Heart left ventricle (tissue), 16 donors: ENCODE measurements at places on chromosomes 2 and 18.

DNA sequence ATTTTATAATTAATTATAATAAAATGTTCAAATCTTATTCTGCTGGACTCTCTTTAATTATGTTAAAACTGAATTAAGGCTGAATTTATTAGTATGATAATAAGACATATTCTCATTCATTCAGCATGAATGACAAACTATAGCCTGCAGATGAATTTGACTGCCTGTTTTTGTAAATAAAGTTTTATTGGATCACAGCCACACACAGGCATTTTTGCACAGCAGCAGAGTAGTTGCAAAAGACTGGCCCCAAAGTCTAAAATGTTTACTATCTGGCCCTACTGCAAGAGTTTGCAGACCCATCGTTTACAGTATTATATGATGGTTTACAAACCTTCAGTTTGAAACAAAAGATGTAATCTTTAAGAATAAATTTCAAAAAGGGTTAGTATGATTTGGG, 58.6 kb downstream of the RMDN2 start:
- DNase-seq = no peak

GRCh38 chr2:224518806-224519580, 66.2 kb downstream of the CUL3 start:
- no peak for DNase-seq

DNA sequence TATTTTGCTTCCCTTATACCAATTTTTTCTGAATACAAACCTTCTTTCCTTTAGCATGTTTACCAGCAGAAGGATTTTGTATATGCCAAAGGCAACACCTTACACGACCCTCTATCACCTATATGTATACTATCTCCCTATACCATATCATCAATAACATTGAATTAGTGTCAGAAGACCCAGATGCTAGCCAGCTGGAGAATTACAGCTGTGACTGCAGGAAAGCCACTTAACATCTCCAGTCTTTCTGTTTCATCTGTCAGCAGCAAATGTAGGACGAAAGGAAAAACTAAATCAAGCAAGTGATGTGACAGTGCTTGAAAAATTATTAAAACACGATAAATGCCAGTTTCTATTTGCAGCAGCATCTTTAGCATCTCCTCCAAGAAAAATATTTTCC, 193.7 kb downstream of the STK39 start:
- DNase-seq = no peak

DNA sequence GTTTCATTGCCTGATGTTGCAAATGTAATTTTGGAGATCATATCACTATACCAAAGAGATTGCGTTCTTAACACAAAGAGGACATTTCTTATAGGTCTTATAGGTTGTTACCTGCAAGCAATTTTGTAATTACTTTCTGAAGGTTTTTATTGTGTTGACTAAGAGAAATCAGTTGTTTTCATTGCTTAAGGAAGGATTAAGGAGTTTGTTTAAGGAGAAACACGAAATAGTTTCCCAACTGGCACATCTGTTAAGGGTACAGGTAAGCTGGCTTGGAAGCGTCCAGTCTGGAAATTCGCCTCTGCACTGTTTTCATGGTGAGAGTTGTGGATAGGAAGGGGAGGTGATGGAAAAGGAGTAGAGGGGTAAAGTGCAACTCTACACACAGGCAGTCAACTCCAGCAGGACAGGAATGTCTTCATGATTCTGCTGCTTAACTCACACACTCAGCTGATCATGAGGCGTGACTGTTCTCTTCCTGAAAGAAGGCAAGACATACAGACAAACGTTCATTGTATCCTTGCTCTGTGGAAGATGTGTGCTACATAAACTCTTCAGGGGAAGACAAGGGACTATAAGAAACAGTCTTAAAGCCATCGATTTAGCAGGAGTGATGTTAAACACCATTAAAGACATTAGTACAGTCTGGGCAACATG, 61.4 kb upstream of the ACSL3 start:
- no peak for DNase-seq

DNA sequence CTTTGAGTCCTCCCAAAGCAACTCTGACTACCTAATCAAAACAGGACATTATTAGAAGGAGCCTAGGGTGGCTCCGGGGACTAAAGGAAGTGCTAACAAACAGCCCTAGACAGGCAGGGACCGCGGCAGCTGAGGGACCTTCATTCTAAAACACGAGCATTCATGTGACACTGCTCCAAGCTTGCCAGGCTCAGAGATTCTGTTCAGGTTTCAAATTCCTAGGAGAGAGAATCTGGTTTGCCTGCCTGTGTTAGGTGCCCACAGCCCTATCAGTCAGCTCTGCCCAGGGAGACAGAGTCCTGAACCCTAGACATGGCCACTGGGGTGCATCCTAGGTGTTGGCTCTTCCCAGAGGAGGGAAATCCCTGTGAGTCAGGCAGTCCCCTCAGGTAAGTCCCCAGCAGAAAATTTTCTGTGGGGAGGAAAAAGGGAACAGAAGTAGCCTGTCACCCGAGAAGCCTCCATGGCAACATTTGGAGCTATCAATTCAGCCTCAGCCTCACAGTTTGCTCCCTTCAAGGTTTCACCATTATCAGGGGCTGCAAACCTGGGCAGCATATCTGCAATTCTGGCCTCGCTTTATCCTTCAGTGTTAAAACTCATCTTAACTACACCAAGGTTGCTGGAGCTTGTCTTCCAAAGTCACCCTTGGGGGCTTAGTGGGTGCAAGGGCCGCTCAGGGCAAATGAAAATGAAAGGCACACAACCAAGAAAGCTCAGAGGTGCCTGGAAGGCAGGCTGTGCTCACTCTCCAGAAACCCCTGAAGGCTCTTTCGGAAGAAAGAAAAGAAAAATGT, 28.6 kb downstream of the PCBP1 start:
- no peak for DNase-seq

DNA sequence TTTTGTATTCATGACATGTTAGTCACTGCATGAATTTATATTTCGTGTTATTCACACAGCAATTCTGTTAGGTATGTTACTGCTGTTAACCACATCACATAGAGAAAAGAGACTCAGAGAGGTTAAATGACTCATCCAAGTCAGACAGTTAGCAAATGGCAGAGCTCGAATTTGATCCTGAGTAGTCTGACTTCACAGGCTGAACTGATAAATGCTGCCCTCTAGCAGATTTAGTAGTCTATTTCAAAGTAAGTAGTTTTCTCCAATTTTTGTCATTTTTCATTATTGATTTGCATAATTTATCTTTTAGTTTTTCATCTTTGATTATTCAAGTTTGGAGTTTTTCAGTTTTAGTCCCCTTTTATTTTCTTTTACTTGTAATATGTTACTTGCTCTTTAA, 58.3 kb downstream of the WDR7 start:
- DNase-seq = no peak

GRCh38 chr2:186573531-186573930, 16.3 kb upstream of the ITGAV start:
- no peak for DNase-seq

DNA sequence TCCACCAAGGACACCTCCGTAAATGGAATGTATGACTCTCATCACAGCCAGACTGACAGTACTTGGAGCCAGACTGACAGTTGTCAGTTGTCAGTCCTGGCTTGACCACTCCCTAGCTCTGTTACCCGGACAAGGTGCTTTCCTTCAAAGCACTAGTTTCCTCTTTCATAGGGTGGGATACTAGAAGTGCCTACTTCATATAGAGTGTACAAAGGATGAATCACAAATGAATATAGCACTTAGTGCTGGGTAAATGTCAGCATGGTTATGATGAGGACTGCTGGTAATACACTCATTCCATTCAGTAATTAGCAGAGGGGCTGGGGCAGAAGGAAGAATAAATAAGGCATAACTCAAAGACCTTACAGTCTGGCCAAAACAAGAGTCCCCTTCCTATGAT, 91.4 kb downstream of the ARL4C start:
- DNase-seq = no peak

- no peak for DNase-seq
Measured at GRCh38 chr18:2706903-2707302, 51.4 kb downstream of the SMCHD1 start.

- no peak for DNase-seq
Measured at GRCh38 chr18:27685807-27686412, 491.0 kb downstream of the CDH2 start.

DNA sequence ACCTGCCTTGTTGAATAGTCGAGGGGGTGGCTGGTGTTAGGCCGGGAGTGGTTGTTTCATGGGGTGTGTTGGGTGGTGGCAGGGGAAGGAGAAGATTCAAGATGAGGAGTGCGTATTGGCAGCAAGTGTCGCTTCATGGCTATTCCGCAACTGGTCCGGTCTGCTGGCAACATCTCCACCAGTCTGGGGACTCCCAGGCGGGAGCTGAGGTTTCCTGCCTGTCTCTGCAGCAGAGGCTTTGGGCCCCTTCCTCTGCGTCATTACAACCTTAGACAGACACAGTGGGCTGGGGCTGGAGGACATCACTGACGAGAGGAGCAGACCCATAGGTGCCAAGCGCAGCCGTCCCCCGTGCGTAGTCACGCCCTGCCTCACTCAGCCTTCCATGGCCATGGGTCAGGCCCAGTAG, 64.0 kb upstream of the MCFD2 start:
- no peak for DNase-seq

DNA sequence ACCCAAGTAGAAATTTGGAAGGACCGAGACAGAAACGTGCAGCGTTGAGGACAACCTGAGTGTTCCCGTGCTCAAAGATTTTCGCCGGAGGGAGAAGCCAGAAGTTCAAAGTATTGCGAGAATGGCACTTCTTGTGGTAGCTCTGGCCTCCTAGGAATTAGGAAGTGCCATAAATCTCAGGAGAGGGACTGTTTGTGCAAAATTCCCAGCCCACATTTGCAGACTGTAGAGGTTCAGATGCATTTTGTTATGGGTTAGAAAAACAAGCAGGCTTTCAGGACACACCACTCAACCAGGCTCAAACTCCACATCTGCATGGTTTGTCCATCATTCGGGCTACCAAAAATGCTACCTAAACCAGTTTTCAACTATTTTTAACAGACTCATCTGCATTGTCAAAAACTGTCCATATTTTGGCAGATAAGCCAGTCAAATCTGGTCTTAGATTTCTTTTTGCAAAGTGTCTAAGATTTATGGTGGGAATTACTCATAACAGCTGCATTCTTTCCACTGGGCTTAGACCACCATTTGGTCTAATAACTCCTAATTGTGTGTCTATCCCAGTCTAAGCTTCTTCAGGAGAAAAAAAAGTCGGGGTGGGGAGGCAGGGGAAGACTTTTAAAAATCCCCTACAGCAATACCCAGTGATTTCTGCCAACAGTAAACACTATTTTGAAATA, 422.9 kb downstream of the ARHGAP15 start:
- no peak for DNase-seq

GRCh38 chr2:39504790-39505335, 67.8 kb upstream of the MAP4K3 start:
- no peak for DNase-seq

GRCh38 chr2:497770-498492, 179.3 kb downstream of the TMEM18 start:
- no peak for DNase-seq

- no peak for DNase-seq
Measured at GRCh38 chr2:141933226-141933625, 197.6 kb downstream of the LRP1B start.

GRCh38 chr2:177482195-177482594, 89.6 kb downstream of the AGPS start:
- DNase-seq = no peak

DNA sequence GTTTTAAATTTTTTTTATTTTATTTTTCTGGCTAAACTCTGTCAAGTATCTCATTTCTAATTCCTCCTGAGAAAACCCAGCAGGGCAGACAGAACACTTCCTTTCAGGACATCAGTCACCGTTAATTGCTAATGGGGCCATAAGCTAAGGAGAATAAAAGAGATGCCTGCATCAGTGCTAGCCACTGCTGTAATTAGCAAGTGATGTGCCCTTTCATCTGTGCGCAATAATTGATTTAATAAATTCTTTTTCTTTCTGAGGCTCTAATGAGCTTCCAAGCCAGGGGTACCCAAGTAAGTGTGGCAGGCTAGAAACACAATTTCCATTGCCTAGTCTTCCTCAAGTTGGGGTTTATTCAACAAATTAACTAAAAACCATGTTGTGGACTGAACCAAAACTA, 65.5 kb downstream of the SLC9A4 start:
- DNase-seq = no peak

DNA sequence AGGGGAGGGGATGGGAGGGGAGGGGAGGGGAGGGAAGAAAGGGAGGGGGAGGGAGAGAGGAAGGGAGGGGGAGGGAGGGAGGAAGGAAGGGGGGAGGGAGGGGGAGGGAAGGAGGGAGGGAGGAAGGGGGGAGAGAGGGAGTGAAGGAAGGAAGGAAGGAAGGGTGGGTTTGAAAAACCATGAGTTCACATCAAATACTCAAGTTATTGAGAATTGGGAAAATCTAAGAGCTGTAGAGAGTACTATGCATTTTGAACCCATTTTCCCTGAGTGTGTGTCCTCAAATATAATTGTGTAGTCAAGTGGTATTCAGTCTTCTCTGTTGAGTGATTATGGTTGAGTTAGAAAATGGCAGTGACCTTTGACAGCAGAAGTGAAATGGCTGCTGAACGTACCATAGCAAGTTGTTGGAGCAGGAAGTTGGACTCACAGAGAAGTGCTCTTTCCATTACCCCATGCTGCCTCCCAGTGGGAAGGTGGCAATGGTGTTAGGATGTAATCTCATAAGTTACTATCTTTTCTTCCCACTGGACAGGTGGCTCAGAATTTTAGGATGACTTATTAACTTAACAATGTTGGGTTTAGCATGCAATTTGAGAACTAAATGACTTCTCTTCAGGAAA, 214.6 kb downstream of the SETBP1 start:
- peak; percentile 50 for DNase-seq

DNA sequence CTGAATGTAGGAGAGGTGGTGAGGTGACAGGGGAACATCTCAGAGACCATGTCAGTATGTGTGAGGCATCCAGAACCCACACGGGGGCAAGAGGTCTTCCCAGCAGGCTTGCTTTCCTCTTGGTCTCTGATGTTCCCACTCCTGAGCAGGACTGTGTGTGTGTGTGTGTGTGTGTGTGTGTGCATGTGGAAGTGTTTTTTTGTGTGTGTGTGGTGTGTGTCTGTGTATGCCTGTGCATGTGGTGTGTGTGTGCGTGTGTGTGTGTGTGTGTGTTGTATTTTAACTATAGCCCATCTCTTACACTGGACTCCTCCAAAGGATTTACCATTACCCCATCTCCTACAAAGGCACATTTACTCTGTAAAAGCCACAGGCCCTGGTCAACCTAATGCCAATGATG, 40.4 kb downstream of the SLC4A5 start:
- DNase-seq = no peak

- no peak for DNase-seq
Measured at GRCh38 chr2:48148841-48149430, 242.6 kb upstream of the FBXO11 start.

DNA sequence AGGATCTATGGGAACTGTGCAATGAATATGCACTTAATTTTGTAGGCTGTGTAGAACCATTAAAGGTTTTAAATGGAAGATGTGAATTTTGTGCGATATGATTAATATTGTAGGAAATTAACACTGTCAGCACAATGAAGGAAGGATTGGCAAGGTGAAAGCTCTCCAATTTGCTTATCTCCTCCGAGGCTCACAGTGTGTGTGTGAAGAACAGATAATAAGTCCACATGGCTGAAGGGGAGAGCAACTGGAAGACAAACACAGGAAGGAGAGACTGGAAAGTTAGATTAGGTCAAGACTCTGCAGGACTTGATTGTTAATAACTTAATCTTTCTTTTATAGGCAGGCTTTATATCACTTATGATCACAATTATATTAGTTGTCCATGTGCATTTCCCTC, 269.7 kb upstream of the VRK2 start:
- no peak for DNase-seq

GRCh38 chr2:69625078-69625795, 18.3 kb downstream of the AAK1 start:
- no peak for DNase-seq
